ENCODE measurements at places on chromosomes 1 and 21.

- DNase-seq = no peak
Observed at GRCh38 chr1:213387380-213388015, 336.5 kb downstream of the RPS6KC1 start.

GRCh38 chr21:38341546-38342012, 84.8 kb downstream of the KCNJ15 start:
- no peak for DNase-seq

- DNase-seq = no peak
Observed at GRCh38 chr1:110734133-110734680, 59.5 kb upstream of the KCNA3 start.

GRCh38 chr1:96808191-96808590, 86.6 kb downstream of the PTBP2 start:
- DNase-seq = no peak

DNA sequence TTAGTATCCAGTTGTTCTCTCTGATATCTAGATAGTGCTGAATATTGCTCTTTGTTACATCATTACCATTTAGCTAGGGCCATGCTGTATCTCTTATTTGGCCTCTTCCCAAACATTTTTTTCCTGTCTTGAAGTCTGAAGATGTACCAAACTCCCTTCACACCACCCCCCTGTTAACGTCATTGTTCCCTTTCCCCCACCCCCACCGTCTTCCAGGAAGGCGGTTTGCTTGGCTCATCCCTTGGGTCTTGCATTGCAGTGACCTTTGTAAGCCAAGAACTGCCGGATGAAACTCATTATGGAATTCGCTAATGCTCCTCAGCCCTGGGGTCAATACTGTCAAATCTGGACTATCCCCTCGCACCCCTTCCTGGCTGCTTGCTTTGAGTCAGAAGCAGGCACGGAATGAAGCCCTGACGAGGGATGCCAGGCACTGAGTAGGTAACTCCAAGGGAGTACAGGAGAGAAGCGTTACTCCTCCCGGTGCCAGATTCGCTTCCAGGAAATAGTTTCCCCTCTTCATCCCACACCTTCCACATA, 283.1 kb downstream of the TM2D1 start:
- no peak for DNase-seq

- DNase-seq = no peak
Observed at GRCh38 chr1:54516249-54516920, 31.6 kb upstream of the ACOT11 start.

DNA sequence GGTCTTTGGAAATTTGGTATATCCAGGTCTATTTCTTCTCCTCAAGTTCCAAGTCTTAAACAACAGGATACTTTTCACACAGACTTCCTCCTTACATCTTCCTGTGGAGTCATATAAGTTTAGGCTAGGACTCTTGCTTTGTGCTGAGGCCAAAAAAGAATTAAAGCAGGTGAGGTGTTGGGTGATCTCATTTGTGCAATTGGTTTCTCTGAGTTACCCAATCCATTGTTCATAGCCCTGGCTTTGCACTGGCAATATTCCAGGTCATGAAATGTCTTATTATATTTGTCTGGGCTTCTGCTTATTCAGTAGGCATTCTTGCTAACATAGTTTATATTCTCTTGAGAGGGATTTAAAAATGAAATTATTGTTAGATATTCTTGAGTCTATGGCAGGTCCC, 14.1 kb upstream of the KIAA0040 start:
- no peak for DNase-seq

Measured in CD4-positive, alpha-beta T cell treated with Interferon alpha-2 for 1 hour (primary cell).